ENCODE measurements at places on chromosomes 6 and 20. TPM values are rescaled to one million over a fixed set of nuclear protein-coding genes. Genes with fewer than 3 reads are reported as not detected.
A peak's percentile ranks its signal among the peaks of the same experiment; 100 is the strongest.

The ANGPT4 gene
- not detected for total RNA-seq

The SRSF12 gene
- total RNA-seq = not detected

The RUNX2 gene
- total RNA-seq = 8.1 TPM

The B3GALT4 gene
- 39.5 TPM for total RNA-seq

The CDC5L gene
- 13.9 TPM for total RNA-seq

The PTGIS gene
- 22.3 TPM for total RNA-seq

The SPDEF gene
- 9.0 TPM for total RNA-seq

The C6orf15 gene
- total RNA-seq = not detected

The CCN2 gene
- total RNA-seq = 37.0 TPM

DNA sequence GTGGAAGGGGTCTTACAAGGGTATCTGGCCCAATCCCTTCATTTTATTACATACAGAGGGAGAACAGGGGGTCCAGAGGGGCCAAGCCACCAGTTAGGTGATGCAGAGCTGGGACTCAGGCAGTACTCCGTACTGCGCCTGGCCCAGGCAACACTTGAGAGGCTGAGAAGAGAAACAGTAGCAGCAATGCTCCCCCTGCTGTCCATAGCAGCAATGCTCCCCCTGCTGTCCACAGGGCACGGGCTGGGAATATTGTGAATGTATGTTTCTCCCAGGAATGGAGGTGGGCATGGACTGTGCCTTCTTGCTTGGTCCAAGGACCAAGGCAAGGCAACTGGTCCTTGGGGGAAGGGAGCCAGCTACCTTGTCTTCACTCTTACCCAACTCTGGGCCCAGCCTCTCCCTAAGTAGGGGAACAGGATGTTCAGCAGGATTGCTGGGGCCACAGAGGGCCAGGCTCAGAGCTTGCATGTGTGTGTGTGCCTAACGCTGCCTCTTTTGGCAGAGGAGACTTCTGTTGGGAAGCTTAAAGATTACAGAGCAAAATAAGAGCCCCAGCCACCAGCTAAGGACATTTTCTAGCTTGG is 14.8 kb upstream of the FAM83C start:
- DNase-seq = peak; percentile 64

DNA sequence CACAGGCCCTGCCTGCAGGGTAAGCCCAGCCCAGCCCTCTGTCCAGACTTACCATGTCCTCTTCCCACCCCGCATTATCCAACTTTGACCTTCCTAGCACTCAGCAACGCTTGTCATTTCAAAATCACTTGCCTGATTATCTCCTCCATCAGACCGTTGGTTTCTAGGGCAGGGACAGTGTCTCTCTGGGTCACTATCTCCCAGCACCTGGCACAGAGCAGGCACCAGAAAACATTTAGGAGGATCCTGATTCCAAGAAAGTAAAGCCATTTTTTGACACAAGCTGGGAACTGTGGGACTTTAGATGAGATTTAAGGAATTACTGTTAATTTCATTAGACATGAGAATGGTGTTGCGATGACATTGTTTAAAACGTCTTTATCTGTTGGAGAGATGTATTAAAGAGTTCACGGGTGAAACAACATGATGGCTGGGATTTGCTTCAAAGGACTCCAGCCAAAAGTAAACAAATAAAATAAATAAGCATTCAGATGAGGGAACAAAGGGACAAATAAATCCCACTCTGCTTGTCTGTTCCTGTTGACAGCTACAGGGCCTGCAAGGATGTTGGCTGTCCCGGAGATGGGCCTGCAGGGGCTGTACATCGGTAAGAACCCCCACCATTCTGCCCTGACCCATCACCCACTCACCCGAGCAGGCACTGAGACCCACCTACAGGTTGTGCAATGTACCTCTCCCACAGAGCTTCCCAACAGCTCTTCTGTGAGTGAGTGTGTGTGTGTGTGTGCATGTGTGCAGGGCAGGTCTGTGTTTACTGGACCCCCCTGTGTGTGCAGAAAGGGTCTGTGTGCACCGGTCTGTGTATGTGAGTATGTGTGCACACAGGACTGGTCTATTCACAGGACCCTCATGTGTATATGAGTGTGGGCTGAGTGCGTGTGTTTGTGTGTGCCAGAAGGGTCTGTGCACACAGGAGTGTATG is 5.9 kb downstream of the HSPA12B start:
- DNase-seq = no peak

- peak; percentile 59 for DNase-seq
Observed at GRCh38 chr6:168035098-168035660, 37.7 kb downstream of the KIF25 start.

- no peak for DNase-seq
Observed at GRCh38 chr6:157563611-157564284, 182.8 kb downstream of the ZDHHC14 start.

DNA sequence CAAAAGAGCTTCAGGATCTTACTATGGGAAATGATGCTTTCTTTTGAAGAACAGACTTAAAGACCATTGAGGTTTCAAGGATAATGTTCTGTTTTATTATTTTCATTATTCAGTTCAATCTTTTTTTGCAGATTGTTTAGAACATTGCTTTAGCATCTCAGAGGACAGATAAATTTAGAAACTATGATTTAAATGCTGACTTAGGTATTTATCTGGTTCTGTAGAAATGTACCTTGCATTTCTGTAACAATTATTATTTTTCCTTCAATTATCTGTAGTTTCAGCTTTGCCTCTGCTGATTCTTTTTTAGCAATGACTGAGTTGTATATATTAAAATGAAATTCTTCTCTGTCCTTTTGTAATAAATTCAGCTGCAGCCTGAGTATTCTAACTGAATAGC is 205.4 kb upstream of the PCSK2 start:
- DNase-seq = no peak

DNA sequence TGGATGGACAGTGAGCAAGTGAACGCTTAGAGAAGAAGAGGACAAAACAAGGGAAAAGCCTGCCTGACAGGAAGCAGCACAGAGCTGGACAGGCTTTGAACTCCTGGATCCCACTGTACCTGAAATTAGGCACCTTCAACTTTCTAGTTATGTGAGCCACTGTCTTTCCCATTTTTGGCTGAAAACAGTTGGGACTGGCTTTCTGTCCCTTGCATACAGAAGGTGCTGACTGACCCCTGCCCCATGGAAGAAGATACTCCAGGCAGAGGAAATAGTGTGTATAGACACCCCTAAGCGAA is 122.8 kb downstream of the CEBPB start:
- DNase-seq = no peak

- peak; percentile 90 for DNase-seq
Observed at GRCh38 chr20:35575958-35576357, 34.1 kb downstream of the ERGIC3 start.

- DNase-seq = no peak
Observed at GRCh38 chr20:10555865-10556308, 117.9 kb downstream of the JAG1 start.

- no peak for DNase-seq
Observed at GRCh38 chr6:135372758-135373157, 124.8 kb downstream of the AHI1 start.

DNA sequence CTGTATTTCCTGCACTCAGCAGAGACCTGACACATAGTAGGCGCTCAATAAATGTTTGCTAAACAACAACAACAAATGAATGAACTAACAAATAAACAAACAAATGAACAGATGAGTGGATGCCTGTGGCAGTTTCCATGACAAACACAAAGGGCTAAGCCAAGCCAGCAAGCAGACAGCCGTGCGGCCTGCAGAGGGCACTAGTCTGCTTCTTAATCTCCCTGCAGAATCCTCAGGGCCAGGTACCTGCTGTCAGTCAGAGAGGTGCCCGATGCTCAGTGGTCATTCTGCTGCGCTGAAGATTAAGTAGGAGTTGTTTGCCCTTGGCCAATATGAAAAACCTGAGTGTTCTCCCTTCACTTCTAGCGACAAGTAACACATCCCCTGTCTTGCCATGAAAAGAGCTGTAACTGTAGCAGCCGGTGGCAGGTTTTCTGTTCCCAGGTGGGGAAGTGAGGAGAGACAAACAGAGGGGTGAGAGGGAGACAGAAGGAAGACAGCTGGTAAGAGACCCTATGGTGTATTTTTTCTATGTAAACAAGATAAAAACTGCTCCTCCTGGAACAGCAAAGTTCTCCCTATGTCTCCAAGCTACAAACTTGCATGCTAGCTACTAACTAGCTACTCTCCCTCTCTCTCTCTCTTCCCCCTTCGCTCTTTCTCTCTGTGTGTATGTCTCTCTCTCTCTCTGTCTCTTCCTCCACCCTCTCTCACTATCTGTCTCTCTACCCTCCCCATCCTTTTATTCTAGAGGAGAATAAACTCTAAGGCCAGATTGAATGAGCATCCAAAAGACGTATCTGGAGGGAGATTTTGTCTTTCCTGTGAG is at the start of gene MC3R:
Gene MC3R (plus strand): TSS at position 779 of the 829 bp plus-strand sequence. CDS start 112 bp downstream, outside the sequence.
- peak; percentile 38 for DNase-seq

GRCh38 chr6:7271205-7271534 is 41.8 kb downstream of the SSR1 start:
- no peak for DNase-seq

DNA sequence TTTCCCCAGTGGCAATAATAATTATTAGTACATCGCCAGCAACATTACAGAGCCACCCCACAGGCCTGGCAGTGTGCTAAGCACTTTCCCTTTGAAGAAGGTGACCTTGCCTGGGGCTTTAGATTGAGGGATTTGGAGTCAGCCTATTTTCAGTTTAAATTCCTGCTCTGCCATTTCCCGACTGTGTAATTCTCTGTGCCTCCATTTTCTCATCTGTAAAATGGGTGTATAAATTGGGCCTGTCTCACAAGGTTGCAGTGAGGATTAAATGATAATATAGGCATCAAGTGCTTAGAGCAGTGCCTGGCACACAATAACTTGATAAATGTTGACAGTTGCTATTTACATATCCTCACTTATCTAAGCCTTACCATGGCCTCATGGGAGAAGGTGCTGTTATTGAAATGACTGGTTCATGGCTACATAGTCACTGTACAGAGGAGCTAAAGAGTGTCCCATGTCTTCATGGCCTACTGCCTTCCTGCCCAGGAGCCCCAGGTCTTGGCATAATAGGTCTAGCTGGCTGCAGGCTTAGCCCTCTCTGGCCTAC is 5.1 kb upstream of the SCRT2 start:
- no peak for DNase-seq

GRCh38 chr20:62499758-62500236 is 24.0 kb upstream of the GATA5 start:
- DNase-seq = no peak

DNA sequence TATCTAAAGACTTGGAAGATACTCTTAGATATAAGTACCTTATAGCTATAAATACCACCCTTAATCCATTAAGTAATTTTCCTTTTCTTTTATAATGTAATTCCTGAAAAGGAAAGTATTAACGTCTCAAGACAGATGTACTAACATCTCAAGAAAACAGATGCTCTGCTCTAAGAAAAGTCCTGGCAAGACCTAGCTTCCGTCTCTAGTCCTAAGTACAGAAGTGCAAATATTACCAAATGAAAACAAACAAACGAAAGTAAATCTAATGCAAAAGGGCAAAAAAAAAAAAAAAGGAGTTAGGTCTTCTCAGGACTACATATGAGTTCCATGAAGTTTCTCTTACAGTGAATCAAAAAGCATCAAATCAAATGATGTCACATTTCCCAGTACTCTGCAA is 106.8 kb upstream of the PDE10A start:
- no peak for DNase-seq

DNA sequence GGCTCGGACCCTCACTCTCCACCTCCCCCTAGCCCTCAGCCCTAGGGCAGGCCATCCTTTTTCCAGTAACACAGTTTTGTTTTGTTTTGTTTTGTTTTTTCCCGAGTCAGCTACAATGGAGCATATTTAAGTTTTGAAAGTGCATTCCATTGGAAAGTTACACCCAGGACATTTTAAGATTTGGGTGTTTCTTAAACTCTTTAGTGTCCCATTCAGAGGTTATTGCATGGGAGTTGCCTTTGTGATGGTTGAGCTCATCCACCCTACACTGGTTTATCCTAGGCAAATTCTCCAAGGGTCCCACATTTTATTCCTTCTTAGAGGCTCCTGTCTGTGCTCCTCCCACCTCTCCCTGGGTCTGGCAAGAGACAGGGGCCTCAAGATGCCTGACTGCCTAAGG is 58.9 kb downstream of the THBS2 start:
- no peak for DNase-seq

GRCh38 chr6:61887423-61887822 is 398.6 kb downstream of the KHDRBS2 start:
- no peak for DNase-seq

GRCh38 chr6:89630488-89630887 is 8.1 kb downstream of the LYRM2 start:
- no peak for DNase-seq

- no peak for DNase-seq
Observed at GRCh38 chr6:169997187-169997929, 245.9 kb downstream of the ERMARD start.

DNA sequence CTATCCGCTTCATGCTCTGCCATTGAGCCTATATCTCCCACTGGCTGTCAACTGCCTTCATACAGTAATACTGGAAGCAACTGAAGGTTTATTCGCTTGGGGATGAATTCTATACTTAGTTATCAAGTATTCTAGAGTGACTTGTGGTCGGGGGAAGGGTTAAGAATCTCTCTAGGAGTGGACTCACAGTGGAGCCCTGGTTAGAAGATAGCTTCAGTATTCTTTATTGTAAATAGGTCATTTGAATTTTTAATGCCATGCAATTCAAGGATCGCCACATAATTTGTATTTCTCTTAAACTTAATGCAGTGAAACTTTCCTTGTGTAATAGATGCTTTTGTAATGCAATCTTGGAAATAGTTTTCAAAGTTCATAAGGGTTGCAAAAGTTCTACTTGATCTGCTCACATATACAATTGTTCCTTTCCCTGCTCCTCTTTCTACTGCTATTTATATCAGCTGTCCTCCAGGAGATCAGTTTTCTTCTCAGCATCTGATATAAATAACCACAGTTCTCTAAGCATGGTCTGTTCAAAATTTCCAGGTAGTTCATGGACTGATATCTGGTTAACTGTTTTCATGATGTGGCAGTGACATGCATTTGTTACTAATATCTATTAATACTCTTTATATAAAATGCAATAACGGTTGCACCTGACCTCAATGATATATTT is 120.3 kb downstream of the KCNQ5 start:
- no peak for DNase-seq

DNA sequence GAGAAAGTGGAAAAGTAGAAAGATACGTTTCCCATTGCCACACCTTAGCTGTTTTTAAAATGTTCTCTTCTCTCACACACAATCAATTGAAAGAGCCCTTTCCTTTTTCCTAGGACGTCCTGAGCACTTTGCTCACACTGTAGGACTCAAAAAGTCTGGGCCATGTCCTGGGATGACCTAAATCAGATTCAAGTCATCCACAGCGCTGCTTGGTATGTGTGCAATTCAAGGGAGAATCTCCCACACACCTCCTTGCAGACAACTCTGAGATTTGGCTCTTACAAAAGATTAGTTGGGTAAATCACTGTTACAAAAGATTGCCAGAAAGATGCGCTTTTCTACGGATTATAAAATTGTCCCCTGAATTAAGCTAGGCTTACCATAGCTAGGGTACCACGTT is 130.1 kb downstream of the RNASET2 start:
- DNase-seq = no peak

DNA sequence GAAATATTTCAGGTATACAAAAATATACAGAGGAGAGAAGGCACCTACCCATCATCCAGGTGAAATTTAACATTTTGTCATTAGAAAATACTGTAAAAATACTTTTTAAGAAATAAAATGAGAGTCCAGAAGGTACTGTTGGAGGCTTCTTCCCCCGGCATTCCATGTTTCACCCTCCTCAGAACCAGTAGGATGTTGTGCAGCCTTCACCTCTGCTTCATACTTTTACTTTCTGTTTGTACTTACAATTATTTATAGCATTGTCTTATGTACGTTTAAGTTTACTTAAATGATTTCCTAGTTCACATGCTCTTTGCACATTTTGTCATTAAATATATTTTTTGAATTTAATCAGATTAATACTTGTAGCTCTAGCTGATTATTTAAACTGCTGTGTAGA is 30.9 kb downstream of the TMEM200A start:
- no peak for DNase-seq

- no peak for DNase-seq
Observed at GRCh38 chr20:63119121-63119962, 96.6 kb downstream of the YTHDF1 start.

Measured in transverse colon (tissue), 4 donors.